ENCODE measurements at places on chromosomes 16 and 17.

DNA sequence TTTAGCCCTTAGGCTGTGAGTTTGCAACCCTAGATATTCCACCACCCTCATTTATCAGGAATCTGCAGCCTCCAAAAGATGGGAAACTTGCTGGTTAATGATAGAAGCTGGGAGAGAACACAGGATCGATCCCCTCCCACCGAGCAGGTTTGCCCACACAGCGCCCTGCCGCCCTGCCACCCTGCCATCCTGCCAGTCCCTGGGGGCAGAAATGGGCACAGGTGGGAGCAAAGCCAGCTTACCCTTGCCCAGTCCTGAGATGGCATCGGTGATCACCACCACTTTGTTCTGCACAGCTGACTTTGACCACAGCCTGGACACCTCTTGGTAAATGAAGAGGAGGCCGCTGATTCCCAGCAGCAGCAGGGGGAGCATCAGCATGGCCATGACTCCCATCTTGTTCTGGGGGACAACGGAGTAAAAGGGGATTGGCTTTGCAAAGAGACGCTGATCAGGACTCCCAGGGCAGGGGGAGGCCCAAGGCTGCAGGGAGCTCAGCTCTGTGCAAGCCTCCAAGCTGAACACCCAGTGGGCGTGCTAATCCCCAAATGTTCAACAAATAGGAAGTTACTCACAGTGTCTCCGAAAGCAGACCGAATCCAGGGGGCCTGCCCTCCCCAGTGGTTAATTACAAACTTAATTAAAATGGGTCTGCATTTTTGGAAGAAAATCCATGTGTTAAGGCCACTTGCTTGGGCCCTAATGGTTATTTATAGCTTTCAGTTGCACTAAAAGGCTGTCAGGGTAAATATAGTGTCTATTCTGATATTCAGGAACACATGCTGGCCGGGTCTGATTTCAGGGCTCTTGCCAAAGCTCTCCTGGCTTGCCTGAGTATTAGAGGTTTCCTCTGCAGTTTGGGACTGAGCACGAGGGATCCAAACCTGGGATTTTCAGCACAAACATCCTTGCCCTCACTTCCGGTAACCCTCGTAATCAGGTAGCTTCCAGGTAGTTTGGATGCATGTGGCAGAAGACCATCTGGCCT, at the start of gene DHRS7C:
DHRS7C (minus strand) TSS at position 704 of the 988 bp plus-strand sequence; CDS start at position 396, 308 bp downstream.
- no peak for DNase-seq

DNA sequence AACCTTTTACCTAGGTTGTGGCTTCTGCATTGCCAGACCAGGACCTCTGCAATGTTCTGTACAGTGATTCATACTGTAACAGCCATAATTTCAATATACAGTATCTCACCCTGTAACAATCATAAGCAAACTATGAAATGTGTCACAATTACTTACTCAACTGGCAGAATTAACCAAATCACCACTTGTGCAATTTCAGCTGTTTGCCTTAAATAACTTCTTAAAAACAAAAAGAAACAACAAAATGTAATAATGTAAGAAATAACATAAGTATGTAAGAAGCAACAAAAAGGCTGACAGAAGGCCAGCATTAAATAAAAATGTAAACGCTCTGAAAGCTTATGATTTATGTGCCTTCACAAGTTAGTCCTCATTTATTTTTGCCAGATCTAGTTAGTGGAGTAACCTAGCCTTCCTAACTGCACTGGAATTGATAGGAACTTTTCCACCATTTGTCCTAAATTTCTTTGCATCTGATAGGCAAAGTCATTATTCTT, 96.9 kb downstream of the SKAP1 start:
- DNase-seq, result no peak

- no peak for DNase-seq
Measured at GRCh38 chr16:19688396-19689024, 29.5 kb downstream of the KNOP1 start.

GRCh38 chr16:30378236-30379157, 3.9 kb downstream of the SEPTIN1 start:
- DNase-seq, result peak; percentile 100

GRCh38 chr17:61444831-61445230, 7.4 kb upstream of the TBX4 start:
- no peak for DNase-seq

DNA sequence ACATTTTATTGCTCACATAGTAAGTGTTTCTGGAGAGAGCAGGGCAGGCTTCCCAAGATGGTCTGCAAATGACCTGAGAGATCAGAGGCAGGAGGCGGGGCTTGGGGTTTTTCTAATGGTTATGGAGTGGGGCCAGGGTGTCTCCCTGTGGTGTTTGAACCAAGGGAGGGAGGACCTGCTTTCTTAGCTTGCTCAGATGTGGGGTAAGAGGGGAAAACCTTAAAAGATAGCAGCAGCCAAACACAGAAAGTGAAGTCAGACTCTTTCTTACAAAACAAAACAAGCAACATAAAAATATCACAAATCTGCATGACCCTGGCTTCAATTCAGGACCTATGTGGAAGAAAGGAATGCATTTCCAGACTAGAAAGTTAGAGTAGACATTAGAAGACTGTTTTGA, 22.9 kb upstream of the DNAJA2 start:
- DNase-seq, result no peak
